SK-MEL-5 (cell line): ENCODE measurements at places on chromosomes 7 and 10.

GRCh38 chr10:246431-246830 is 111.2 kb downstream of the ZMYND11 start:
- DNase-seq, result no peak

DNA sequence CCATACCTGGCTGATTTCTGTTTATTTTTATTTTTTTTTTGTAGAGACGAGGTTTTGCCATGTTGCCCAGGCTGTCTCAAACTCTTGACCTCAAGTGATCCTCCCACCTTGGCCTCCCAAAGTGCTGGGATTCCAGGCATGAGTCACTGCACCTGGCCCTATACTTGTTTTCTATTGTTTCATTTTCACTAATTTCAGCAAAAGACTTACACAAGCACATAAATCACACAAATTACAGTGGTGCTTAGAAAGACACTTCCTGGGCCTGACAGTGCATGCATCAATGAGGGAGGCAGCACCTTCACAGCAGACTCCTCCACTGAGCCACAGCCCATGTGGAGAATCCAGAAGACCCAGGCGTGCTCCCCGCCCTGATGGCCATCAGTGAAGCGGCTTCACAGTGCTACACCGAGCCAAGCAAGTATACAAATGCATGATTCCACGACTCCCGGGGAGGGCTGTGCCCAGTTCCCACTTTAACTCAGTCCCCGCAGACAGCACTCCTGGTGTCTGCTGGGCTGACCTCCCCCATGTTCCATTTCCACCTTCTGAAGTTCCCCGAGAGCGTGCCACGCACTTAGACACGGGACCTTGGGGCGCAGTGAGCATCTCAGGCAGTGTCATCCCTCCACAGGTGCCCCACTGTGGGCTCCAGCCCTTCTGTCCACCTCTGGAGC is 20.6 kb downstream of the PITRM1 start:
- no peak for DNase-seq

GRCh38 chr7:140586516-140586915 is 54.1 kb downstream of the DENND2A start:
- DNase-seq, result no peak

GRCh38 chr10:45006276-45007030 is 5.7 kb downstream of the ZNF22 start:
- no peak for DNase-seq

DNA sequence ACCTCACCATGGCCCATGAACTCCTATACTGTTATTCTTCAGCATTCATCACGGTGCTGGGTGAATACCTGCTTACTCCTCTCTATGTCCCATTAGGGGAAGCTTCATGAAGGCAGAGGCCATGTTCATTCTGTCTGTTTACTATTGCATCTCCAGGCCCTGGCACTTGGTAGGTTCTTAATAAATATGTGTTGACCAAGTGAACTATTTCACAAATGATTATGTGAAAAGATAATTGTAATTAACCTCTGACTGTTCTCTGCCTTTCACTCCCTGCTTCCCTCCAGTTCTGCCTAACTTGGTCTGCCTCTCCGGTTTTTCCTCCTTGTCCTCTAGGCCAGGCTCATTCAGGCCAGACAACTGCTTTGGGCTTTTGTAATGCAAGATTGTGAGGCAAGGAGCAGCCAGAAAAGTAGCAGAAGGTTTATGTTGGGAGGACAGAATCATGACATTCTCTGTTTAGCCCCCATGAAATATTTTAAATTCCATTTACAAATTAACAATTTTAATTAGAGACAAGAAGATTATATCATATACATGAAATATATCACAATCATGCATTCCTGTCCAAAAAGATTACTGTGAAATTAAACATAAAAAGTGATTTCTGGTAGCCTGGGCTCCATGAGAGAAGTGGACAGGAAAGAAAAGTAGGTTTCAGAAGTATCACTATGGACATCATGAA is 42.1 kb upstream of the PLXNA4 start:
- no peak for DNase-seq

- DNase-seq, result no peak
These were observed 7.4 kb downstream of the HK1 start for GRCh38 chr10:69285699-69286098.

DNA sequence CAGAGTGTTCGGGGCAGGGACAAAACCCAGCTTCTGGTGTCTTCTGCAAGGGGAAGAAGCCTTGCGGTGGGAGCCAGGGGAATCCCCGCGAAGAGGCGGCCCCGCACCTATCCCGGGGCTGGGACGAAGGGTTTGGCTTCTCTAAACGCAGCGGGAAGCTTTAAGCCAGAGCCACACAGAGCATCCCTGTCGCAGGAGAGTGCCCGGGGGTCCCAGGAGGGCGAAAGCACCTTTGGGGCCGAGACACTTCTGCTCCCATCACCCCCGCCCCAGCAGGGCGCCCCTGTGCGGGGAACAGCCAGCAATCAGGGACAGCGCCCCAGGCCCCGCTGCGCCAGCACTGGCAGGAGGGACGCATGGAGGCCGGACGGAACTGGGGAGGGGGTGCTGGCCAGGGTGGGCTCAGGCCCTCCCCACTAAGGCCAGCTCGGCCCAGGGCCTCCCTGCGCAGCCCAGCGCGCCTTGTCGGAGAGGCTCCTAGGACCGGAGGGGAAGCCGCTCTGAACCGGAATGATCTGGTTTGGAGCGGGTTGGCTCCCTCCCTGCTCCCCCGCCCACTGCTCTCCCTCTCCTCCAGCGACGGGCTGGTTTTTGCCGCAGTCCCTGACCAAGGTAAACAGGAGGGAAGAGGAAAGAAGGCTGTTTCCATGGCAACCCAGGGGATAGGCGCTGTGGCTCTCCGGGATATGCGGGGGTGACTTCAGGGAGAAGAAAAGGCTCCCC is 63.9 kb downstream of the TMEM209 start:
- no peak for DNase-seq

DNA sequence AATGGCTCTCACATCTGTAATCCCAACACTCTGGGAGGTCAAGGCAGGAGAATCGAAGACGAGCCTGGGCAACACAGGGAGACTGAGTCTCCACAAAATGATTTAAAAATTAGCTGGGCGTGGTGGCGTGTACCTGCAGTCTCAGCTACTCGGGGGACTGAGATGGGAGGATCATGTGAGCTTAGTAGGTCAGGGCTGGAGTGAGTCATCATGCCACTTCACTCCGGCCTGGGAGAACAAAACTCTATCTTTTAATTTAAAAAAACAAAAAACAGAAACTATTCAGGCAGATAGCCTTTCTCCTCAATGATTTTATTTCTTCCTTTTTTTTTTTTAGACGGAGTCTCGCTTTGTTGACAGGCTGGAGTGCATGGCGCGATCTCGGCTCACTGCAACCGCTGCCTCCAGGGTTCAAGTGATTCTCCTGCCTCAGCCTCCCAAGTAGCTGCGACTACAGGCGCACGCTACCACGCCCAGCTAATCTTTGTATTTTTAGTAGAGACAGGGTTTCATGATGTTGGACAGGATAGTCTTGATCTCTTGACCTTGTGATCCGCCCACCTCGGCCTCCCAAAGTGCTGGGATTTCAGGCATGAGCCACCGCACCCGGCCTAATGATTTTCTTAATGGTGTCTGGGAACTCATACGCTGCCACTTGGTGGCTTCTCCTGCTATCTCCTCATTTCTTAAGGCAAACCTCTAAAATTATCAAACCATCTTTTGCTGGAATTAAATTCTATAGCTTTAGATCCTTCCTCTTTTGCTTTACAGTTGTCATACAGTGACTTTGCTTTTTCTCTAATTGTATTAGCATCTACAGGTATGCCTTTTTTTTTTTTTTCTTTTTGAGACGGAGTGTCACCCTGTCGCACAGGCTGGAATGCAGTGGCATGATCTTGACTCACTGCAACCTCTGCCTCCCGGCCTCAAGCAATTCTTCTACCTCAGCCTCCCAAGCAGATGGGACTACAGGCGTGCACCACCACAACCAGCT is 22.9 kb downstream of the SRPK2 start:
- no peak for DNase-seq

DNA sequence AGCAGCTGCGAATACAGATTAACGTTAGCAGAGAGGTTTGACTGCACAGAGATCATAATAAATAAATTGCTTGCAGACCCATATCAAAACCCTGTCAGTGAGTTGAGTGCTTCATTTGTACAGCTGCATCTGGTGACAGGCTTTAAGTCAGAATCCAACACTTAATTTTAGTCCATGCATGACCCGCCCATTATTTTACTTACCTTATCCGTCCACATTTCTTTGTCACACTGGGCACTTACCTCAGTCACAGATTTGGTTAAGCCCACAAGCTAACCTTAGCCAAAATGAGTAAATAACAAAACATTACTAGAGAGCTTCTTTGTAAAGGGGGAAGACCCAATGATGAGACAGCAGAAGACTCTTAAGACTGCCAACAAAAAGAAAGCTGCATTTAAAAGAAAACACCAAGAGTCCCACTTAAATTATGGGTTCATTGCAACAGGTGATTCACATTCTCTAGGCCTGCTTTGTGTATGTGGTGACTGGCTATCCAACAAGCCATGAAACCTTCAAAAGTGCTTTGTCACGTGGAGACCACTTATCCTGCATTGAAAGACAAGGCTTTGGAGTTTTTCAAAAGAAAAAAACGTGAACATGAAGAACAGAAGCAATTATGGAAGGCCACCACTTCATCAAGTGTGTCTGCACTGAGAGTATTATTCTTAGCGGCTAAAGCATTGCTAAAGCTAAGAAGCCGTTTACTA is 32.2 kb downstream of the PHTF2 start:
- no peak for DNase-seq

- no peak for DNase-seq
These were observed 522.5 kb downstream of the ETV1 start for GRCh38 chr7:13466874-13467547.
